ENCODE measurements at places on chromosomes 4 and X. TPM values are rescaled to one million over a fixed set of nuclear protein-coding genes. Genes with fewer than 3 reads are reported as not detected.

DNA sequence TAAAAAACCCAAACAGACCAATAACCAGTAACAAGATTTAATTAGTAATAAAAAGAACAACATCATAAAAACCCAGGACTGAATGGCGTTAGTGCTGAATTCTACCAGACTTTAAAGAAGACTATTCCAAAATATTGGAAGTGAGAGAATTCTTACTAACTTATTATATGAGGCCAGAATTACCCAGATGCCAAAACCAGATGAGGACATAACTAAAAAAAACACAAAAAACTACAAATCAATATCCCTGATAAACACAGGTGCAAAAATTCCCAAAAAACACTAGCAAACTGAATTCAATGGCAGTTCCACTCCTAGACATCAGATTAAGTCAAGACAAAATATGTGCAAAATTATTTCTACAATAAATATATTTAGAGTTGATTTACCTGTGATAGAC is 400.1 kb upstream of the PABPC4L start:
- DNase-seq: no peak

- no peak for DNase-seq
Measured at GRCh38 chr4:36165631-36166005, 78.7 kb downstream of the ARAP2 start.

GRCh38 chr4:84907145-84907544 is 59.3 kb downstream of the WDFY3 start:
- DNase-seq: no peak

DNA sequence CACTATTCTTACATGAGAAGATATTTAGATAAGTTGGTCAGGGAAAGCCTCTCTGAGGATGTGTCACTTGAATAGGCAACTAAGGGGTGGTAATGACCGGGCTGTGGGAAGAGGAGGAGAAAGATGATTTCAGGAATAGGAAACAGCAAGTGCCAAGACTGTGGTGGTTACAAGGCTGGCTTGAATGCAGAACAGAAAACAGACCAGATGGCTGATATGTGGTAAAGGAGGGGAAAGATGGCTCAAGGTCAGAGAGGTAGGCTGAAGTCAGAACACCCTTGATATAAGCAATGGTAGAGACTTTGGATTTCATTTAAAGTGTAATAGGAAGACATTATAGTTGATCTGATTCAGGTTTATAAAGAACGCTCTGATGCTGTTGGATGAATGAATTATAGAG is 15.0 kb downstream of the TLR7 start:
- DNase-seq: no peak

DNA sequence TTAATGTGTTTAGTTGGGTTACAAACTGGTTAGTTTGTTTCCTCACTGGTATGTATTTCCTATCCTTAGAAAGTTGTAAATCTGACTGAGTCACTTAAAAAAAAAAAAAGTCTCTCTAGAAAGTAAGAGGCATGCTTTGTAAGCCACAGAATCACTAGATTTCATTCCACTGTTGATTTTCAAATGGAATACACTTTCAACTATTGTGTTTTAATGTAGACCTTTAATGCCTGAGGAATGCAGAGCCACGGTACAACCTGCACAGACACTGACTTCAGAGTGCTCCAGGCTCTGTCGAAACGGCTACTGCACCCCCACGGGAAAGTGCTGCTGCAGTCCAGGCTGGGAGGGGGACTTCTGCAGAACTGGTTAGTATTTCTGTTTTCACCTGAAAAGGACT is 88.6 kb downstream of the HHIP start:
- no peak for DNase-seq

DNA sequence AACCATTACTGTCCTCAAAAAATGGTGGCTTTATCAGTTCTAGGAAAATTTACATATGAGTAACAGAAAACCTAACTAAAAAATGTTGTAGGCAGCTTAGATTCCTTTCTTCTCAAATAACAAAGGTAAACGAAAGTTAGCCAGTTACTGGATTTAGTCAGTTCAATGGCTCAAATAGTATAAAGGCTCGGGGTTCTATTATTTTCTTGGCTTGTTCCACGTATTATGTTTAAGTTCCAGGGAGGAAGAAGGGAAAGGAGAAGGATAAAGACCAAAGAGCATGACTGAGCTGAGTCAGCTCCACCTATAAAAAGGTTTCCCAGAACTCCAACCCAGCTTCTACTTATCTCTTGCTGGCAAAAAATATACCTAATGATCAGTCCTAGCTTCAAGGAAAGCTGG is 41.0 kb upstream of the MAB21L2 start:
- no peak for DNase-seq

GRCh38 chr4:169622566-169622965 is 2.2 kb downstream of the CLCN3 start:
- DNase-seq: no peak

DNA sequence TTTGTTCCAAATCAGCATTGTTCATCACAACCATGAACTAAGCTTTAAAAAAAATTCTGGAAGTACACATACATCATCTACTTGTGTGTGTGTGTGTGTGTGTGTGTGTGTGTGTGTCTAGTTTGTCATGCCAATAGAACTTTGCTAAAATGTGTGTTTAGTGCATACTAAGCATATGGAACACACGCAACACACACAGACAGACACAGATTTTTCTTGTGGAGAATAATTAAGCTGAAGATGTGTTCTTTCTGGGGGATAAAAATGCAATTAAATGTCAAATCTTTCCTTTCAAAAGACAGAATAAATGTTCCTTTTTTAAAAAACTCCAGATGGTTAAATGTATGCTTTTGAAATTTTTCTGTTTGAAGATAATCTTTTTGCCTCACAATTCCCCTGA is 530.4 kb upstream of the INTU start:
- DNase-seq: no peak

DNA sequence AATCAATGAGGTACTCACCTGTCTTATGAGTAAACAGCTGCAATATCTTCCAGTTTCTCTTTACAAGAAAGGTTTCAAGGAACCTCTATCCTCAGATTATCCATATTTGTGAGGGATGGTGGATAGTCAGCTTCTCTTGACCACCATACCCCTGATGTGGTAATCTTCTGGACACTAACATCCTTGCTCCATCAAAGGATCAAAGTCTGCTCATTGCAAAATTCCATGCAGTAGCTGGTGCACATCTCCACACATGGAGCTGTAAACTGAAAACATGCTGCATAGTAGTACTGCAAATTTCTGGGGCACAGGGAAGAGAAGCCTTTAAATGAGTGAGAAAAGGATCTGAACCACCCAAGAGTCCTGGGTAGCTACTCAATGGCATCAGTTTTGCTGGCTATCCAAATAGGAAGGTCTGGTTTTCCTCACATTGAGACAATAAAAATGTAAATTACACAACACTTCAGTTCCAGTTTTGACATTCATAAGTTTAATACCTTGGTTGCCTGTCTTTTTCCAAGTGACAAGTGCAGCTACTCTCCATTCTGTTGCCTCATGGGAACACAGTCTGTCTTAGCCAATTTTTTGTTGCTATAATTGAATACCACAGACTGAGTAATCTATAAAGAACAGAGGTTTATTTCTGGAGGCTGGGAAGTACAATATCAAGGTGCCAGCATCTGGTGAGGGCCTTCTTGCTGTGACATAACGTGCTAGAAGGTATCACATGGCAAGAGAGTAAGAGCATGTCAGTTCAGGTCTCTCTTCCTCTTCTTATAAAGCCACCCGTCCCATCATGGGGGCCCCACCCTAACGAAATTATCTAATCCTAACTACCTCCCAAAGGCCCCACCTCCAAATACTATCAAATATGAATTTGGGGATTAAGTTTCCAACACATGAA is 34.4 kb upstream of the ARHGEF6 start:
- DNase-seq: no peak

FOXO4 gene
- polyA plus RNA-seq: 51.5 TPM

DNA sequence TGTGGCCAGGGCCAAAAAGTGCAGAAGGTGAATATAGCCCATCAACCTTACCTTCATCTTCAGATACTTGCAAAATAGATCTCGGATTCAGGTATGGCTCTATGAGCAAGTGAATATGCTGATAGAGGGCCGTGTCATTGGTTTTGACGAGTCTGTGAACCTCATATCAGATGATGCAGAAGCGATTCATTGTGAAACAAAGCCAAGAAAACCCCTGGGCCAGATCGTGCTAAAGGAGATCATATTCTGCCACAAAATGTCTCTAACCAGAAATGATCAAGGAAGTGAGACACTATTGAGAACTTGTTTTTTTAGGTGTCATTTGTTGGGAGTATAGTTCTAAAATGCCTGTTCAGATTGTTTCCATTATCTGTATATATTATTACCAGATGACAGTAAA is 48.3 kb downstream of the PDK3 start:
- DNase-seq: no peak

RAB40AL gene
- not detected for polyA plus RNA-seq

DNA sequence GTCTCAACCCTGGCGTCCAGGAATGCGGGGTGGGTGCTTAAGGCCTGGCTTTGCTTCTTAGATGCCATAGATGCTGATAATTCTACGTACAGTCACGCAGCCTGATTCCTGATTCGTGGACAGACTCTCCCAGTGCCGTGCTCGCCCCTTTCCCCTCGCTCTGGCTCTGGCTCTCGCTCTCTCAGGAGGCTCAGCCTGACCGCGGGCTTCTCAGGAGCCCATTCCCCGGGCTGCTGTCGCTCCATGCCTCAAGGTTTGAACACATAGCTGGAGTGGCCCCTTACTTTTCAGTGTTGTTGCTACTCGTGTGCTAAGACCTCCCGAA is 59.2 kb upstream of the ZC4H2 start:
- DNase-seq: peak; percentile 32

DNA sequence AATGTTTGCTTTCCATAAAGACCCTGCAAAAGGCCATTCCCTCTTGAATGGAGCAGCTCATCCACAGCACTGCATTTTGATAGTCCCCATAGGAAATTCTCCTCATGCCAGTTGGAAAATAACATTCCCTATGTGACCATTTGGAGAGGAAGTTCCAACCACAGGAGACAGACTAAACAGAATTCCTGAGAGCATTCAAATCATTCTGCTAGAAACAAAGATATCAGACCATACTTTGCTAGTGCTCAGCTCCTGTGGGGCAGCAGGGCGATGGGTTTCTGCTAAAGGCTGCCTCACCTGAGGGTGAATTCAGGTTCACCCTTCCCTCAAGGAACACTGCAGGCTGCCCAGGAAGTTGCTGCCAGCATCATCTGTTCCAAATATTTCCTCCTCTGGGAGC is 58.8 kb downstream of the LNX1 start:
- DNase-seq: no peak

GRCh38 chr4:55871299-55871800 is 17.9 kb downstream of the EXOC1 start:
- no peak for DNase-seq

CLIC2 gene
- 6.4 TPM for polyA plus RNA-seq

- no peak for DNase-seq
Measured at GRCh38 chrX:17441965-17442364, 67.0 kb downstream of the NHS start.

REELD1 gene
- polyA plus RNA-seq: 0.17 TPM

DNA sequence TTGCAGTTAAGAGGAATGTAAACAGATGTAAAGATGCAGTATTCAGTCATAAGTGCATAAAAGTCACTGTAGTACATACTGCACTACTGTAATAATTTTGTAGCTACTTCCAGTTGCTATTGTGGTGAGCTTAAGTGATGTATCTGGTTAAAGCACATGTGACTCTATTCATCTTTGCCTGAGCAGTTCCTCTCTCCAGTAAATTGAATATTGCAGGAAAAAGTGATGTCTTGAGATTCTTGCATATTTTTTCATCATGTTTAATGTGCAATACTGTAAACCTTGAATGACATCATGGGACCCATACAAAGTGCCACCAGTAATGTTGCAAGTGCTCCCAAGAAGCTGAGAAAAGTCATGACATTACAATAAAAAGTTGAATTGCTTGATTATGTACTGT is 9.6 kb downstream of the UBA6 start:
- DNase-seq: no peak

DNA sequence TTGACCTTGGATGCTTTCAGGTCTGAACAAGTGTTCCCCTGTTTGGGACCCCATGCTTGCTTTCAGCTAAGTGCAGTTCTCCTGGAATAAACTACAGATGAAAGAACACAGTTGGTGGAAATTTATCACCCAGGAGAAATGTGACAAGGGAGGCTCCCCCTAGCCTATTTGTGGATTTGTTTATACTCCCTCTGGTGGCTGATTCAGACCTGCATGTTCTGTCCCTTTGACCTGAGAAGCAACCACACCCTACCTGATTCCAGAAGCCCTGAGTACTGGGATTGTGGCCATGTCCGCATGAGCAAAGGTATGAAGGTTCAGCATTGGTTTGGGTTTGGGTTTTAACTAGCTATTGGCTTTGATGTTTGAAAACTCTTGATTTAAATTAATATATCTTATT is 440.9 kb downstream of the MID1IP1 start:
- no peak for DNase-seq

- no peak for DNase-seq
Measured at GRCh38 chr4:132108784-132109183, 1040.3 kb upstream of the PCDH10 start.

GRCh38 chrX:154329294-154329693 is 33.7 kb downstream of the TKTL1 start:
- DNase-seq: no peak

ZNF827 gene
- polyA plus RNA-seq: 19.0 TPM

GRCh38 chrX:926070-926469 is 286.4 kb downstream of the CRLF2 start:
- DNase-seq: no peak

CYBB gene
- polyA plus RNA-seq: 22.6 TPM
